Stimulated activated CD8-positive, alpha-beta memory T cell treated with anti-CD3 and anti-CD28 coated beads, Interleukin-7, amount 100 ng/mL, for 1 hour (primary cell): ENCODE measurements at places on chromosomes 4 and X.

GRCh38 chr4:87853108-87853507 lies 20.3 kb downstream of the MEPE start:
- DNase-seq = no peak

DNA sequence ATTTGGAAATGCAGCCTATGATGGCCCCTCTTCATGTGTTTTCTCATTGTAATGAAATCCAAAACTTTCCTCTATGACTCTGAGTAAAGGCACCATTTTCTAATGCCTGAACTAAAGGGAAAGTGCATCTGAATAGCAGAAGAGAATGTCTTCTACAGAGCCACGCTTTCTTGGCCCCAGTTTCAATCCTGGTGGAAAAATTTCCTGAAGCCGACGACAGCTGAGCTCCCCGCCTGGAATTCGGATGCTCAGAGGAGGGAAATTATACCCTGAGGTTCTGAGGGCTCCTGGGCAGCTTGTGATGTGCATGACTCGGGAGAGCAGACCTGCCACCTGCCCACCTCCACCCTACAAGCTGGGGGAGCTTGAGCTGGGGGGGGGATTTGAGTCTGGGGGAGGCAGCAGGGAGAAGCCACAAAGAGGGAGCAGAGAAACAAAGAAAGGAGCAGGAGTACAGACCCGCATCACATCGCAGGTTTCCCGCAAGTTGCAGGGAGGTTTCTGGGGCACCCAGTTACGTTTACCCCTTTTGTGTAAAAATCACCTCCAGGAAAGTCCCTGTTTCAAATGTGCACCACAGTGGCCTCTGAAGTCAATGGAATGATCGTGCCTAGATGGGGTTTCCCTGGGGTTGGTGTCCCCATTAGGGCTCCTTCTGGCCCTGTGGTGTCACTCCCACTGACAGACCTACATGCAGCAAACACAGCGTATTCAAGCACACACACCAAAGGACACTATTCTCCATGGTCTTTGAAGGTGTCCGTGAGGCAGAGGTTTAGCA lies 145.6 kb upstream of the RBPJ start:
- DNase-seq = no peak

DNA sequence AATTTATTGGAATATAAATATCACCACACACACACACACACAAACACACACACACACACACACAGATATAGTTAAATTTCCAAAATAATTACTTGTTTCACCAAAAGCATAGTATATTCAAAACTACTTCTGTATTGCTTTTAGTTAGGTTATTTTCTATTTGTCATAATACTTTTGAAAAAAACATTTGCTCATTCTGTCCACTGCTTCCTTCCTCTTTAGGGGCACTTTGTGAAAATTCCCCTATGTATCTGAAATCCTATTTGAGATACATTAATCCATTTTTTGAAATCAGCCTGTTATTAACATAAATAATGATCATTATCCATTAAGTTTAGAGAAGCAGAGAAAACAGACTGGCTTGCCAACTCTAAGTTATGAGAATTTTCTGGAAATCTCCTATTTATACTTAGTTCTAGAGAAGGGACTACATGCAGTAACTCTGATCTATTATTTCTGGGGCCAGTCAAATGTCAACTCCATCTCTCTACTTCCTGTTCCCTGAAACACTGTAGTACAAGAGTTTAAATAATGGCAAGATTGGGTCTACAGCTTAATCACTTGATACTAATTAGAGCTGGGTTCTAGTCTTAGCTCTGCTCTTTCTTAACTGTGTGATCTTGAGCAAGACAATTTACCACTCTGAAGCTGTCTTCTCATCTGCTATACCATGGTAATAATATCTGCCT lies 54.4 kb upstream of the GPR174 start:
- DNase-seq = no peak

- no peak for DNase-seq
Observed at GRCh38 chr4:139171876-139172691, 4.9 kb downstream of the ELF2 start.

DNA sequence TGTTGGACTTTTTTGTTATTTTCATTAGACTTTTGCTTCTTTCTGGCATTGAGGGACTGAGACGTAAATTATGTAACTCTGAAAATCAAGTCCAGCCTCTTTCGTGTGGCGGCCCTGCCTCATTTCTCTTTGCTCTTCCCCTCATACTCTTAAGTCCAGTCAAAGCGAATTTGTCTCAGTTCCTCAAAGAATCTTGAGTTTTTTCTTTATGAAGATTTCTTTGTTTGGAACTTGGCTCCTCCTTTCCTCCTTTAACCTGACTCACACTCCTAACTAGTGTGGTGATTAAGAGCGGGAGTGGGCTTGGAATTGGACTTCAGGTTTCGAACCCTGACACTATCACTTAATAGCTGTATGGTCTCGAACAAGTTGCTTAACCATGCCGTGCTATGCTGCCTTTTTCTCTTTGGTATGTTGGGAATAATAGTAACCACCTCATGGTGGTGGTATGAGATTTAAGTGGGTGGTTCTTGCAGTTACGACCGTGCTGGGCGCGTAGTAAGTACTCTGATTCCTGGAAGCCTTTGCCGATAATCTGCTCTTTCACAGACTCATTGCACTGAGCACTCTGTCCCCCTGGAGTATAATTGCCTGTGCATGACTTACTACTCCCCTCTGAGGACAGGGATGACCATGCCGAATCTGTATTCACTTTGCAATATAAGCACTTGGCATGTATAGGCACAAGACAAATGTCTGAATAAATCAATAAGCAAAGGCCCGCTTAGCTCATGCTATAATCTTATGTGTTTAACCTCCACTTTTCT lies 19.1 kb downstream of the FNIP2 start:
- DNase-seq = no peak

GRCh38 chr4:18180892-18181291 lies 159.3 kb upstream of the LCORL start:
- DNase-seq = no peak

- DNase-seq = no peak
Observed at GRCh38 chrX:38923451-38923969, 122.3 kb downstream of the MID1IP1 start.

DNA sequence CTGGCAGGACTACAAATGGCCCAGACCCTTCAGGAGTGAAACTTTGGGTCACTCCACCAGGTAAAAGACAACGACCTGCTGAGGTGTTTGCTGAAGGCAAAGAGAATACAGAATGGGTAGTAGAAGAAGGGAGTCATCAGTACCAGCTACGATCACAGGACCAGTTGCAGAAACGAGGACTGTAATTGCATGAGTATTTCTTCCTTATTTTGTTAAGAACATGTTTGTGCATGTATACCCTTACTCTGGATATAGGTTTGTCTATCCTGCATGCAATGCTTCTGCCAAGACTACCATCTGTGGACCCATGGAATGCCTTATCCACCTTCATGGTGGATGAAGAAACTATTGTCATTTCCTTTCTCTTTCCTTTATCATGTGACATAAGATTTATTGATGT lies 48.1 kb upstream of the BCLAF3 start:
- no peak for DNase-seq

GRCh38 chrX:65035446-65035770 lies 59.2 kb upstream of the ZC4H2 start:
- no peak for DNase-seq

DNA sequence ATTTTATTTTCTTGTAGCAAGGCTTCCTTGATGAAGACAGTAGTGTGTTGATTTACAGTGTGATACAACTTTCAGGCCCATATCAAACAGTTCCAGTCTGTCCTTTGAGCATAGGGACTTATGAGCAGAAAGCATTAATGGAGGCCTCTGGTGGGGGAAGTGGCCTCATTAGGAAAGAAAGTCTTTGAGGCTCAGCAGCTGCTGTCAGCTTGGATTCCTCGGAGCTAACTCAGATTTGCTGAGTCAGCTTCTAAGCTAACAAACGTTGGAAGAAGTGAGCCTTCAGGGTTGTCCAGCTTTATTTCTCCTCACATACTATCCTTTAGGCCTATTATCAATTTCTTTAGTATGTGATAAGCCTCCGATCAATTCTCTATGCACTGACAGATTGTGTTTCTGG lies 15.8 kb upstream of the SFRP2 start:
- no peak for DNase-seq

GRCh38 chr4:47624031-47624441 lies 139.0 kb downstream of the ATP10D start:
- DNase-seq = no peak

DNA sequence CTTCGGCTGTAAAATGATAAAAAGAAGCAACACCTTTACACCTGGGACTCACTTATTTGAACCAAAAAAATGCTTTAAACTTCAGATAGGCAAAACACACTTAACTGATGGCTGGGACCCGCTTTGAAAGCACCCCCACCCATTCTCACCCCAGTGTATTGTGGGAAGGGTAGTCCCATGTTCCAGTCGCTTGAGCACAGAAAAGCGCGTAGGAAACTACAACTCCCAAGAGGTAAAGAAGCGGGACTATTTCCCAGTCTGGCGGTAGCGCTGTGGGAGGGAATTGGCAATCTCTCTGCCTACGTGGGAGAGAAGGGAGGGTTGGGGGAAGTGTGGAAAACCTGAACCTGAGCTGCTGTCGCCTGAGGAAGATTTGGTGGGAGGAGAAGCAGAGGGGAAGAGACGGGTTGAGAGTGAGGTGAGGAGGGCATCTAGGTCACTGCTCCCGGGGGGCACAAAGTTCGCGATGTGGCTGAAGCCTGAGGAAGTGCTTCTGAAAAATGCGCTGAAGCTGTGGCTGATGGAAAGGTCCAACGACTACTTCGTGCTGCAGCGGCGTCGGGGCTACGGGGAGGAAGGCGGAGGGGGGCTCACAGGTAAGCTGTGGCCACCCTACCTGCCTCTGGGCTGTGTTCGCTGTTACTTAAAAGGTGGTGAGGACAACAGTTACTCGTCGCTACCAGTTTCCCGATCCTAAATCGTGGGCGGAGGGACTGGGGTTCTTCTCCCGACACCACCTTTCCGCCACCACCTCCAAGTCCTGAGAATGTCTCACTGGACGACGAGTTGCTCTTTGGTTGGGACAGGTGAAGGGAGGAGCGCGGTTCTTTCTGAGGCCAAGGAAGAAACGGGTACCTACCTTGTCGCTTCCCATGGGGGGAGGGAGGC lies at the start of gene TBC1D8B:
TSS of gene TBC1D8B (plus strand) at position 286 of the 888 bp plus-strand sequence. CDS start at position 467, 181 bp downstream.
- DNase-seq = no peak

GRCh38 chr4:157819693-157820464 lies 352.9 kb downstream of the GASK1B start:
- no peak for DNase-seq

GRCh38 chrX:116345958-116346357 lies 90.4 kb upstream of the SLC6A14 start:
- no peak for DNase-seq

DNA sequence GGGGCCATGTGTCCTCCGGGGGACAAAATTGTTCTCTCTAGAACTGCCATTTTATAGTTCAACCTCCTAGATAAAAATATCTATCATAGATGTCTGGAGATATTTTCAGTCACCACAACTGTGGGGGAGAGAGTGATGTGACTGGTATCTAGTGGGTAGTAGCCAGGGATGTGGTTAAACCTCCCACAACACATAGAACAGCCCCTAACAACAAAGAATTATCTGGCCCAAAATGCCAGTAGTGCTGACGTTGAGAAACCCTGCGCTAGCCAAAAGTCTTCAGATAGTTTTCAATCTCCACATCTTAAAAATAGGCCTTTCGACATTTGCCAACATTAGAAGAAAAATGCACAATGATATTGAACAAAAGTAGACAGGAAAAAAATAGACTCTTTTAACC lies 19.0 kb upstream of the SUPT20HL2 start:
- DNase-seq = no peak

GRCh38 chr4:14193601-14194000 lies 566.1 kb upstream of the BOD1L1 start:
- no peak for DNase-seq

- no peak for DNase-seq
Observed at GRCh38 chr4:169283114-169283509, 12.4 kb upstream of the SH3RF1 start.

- DNase-seq = no peak
Observed at GRCh38 chr4:152462695-152463094, 73.2 kb downstream of the FBXW7 start.

DNA sequence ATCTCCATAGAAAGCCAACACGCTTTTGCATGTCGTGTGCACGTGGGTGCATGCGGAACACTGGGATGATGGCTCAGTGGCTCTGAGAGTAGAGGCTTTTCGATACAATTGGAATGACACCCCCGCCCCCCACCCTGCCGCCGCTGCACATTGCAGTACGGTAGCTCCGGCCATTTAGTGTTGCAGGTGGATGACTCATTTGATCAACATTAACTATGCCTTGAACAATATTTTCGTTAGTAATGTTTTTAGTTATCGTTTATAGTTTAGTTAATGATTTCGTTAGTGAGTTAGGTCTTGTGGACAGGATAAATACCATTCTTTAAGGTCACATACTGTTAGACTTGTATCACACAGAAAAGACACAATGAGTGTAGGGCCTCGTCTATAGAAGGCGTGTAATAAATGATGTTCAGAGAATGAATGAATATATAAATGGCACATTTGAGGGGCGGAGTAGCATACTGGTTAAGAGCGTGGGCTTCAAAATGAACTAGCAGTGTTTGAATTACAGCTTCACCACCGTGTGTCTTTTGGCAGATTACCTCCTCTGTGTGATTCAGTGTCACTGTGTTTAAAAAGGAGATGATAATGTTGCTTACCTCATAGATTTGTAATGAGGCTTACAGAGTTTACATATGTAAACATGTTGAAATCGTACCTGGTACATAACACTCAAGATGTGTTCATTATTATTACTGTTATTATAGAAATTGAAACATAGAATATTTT lies 67.2 kb upstream of the TENM3 start:
- DNase-seq = no peak

DNA sequence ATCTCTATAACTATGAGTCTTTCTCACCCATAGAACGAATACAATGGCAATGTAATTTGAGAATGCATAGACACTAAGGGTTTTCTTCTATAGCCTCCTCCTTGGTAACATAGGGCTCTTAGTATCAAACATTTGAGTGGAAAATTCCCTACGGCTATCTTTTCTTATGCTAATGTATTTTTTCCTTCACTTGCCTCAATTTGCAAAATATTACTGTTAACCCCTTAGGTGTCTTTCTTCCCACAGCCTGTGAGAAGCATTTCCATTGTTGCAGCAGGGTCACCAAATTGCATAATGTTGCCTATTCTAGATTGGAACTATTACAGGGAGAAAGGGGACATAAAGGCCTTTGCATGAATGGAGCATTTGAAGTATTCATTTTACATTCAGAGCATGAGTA lies 140.5 kb upstream of the RAPGEF2 start:
- no peak for DNase-seq

- DNase-seq = no peak
Observed at GRCh38 chr4:68683034-68683433, 12.6 kb upstream of the UGT2B15 start.

GRCh38 chr4:69984030-69984443 lies 11.7 kb upstream of the STATH start:
- DNase-seq = no peak

DNA sequence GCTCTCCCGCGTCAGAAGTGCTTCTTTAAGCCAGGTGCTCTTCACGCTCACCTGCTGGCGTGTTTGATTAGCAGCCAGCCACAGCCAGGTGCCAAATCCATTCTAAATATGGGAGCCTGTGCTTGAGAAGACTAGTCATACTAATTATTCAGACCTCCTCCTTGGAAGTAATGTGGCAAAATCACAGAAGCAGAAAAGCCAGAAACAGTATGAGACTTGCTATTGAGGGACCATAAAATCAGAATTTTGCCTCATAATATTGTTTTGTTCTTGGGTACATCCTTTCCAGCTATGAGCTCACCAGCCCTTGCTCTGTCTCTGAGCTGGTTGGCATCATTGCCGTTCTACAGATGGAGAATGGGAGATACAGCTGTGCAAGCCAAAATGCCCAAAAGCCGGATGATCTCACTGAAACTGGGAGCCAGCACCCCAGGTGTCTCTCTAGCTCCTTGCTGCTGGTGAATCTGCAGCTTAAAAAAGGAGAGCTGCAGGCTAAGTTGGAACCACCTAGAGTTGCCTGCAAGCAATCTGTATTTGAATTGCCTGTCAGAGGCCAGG lies 205.4 kb downstream of the SHROOM3 start:
- DNase-seq = no peak
